ENCODE measurements at places on chromosomes 2 and 18.

DNA sequence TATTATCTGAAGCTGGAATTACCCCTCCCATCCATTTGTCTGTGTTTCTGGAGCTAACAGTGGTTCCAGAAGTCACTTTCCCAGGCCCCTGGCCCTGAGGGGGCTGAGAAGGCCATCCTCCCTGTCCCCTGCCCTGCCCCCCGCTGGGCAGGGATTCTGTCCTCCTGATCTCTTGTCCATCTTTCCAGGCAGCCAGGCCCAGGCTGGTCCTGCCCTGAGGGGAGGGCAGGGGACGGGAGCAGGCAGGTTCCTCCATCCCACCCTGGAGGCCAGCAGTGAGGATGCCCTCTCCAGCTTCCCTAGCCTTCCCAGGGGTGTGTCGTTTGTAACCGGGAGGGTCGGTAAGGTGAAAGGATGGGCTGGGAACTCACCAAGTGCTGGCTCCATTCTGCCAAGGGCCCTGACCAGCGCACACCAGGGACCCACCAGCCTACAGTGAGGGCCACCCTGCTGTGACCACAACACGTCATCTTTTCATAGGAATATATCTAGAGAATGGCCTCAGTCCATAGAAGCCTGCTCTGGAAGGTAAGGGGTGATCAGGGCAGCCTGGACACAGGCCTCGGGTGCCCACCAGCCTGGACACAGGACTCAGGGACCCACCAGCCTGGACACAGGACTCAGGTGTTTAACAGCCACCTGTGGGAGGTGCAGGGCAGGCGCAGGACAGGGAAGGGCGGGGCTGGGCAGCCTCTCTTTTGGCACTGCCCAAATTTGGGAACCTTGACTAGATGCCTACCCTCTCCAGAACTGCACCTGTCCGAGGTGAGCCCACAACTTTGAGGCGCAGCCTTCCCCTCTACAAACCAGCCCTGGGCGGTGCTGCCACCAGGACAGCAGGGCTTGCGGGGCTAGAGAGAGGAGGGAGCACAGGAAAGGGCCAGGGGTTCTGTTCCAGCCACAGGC, 35.8 kb upstream of the GPC1 start:
- DNase-seq: no peak

GRCh38 chr18:31197676-31198075, 35.0 kb upstream of the DSC1 start:
- no peak for DNase-seq

- peak; percentile 55 for DNase-seq
Observed at GRCh38 chr2:48227617-48228344, 302.2 kb upstream of the STON1 start.

DNA sequence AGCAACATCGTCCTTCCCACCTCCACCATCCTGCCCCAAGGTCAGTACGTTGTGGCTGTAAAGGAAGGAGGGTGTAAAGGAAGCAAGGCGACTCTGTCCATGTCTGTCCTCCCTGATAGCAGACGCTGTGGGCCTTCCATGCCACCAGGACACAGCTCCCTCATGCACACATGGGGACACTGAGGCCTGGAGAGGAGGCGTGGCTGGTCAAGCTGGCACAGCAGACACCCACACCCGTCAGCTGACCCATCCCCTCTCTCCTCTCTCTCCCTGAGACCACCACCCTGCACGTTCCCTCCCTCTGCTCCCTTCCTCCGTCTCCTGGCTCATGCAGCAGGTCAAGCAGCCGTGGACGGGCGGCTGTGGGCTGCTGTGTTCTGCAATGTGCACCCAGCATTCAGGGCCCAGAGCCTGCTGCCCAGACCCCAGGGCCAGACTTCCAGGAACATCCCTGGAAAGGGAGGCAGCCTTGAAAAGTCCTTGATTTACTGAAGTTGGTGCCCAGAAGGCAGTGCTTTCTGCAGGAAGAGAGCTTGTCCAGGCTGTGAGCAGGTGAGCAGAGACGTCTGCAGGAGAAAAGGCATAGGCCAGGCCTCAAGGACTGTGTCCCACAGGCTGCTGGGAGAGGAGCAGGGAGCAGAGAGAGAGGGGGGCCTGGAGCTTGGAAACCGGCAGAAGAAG, 133.6 kb downstream of the DDX1 start:
- no peak for DNase-seq
